ENCODE measurements at places on chromosomes 13 and 19.

DNA sequence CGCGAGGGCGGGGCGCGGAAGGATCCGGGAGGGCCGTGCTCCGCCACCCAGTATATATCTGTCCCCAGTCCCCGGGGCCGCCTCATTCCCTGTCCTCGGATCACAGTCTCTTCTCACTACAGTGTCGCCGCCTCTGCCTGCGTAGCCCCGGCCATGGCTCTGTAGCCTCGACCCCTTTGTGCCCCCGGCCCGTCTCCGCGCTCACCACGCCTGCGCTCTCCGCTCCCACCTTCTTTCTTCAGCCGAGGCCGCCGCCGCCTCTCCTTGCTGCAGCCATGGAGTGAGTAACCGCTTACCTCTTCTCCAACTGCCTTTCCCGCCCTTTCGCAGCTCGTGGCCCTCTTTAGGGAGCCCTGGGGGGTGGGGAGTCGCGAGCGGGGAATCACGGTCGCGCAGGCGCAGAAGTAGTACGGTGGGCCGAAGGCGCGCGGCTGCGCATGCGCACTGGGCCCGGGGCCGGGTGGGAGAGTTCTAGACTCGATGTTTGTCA, at the start of the genes ATF5 and NUP62:
Gene ATF5 (plus strand): TSS at position 85 of the 490 bp plus-strand sequence. CDS start 1,646 bp downstream, outside the sequence.
Gene NUP62 (minus strand): TSS at position 384 of the 490 bp plus-strand sequence. CDS start 19,697 bp downstream, outside the sequence.
- DNase-seq: peak; percentile 96

- DNase-seq: no peak
Observed at GRCh38 chr19:19294914-19295313, 21.8 kb upstream of the TM6SF2 start.

DNA sequence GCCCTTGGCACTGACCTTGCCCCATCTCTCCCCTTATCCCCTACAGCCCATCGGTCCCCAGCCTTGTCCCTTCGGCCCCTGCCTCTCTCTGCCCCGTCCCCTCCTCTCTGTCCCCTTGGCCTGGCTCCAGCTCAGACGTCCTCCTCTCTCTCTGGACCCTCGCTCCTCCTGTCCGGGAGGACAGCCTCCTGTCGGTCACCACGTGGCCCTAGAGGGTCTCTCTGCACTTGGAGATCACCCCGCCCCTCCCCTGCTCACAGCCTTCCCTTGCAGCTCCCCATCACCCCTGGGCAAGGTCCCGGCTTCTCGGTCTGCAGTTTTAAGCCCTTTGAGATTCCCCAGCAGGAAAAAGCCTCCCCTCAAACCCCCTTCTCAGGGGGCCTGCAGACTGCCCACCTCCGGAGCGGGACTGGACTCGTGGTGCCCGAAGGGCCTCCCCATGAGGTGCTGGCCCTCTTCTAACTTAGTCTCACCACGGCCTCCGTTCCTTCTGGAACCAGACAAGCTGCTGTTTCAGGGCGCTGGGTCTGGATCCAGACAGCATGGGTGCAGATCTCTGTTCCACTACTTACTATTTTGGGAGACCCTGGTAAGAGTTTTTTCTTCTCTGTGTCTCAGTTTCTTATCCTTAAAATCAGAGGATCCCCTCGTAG, 3.3 kb upstream of the KLK15 start:
- no peak for DNase-seq

DNA sequence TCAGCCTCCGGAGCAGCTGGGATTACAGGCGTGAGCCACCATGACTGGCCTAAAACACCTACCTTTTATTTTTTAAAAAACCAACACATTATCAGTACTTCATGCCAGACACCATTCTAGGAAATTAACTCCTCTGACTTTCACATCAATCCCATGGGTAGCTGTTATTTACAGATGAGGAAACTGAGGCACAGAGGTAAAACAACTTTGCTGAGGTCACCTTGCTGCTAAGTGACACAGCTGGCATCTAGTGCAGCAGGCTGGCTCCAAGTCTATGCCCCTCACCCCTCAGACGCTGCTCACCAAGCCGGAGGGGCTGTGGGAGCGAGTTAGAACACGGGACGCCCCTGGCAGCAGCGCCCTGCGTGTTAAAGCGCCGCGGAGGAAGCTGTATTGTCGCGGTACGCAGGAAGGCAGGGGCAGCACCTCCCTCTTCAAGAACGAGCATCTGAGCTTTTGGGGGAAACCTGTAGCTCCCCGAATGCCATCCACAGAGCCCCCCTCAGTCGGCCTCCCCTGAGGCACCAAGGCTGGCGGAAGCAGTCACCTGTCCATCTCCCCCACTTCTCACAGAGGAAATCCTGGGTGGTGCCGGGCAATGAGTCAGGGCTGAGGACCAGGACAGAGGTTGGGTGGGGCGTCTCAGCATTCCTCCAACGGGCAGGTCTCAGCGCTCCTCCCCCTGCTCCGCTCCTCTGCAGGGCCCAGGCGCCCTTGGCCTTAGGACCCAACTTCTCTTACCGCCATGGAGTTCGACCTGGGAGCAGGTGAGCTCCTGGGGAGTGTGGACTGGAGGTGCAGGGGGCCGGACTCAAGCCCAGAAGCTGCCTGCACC, at the start of gene C19orf33:
Gene C19orf33 (plus strand): TSS at position 735 of the 835 bp plus-strand sequence. CDS start 11 bp downstream, at position 746.
- no peak for DNase-seq

DNA sequence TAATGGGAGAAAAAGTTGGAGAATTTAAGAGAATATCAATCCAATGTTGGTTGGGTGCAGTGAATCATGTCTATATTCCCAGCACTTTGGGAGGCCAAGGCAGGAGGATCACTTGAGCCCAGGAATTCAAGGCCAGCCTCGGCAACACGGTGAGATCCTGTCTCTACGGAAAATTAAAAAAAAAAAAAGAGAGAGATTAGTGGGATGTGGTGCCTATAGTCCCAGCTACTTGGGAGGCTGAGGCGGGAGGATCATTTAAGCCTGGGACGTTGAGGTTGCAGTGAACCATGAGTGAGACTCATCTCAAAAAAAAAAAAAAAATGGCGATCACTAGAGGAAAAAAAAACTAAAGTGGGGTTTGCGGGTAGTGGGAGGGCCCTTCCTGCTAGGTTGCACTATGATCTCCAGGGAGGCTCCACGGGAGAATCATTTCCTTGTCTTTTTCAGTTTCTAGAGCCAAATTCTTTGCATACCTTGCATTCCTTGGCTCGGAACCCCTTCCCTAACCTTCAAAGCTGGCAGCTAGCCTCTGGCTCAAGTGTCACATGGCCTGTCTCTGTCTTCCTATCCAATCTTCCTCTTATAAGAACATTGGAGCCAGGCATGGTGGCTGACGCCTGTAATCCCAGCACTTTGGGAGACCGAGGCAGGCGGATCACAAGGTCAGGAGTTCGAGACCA, 5.8 kb upstream of the ERCC2 start:
- no peak for DNase-seq

GRCh38 chr19:14167576-14168138, 31.3 kb upstream of the ASF1B start:
- DNase-seq: no peak

DNA sequence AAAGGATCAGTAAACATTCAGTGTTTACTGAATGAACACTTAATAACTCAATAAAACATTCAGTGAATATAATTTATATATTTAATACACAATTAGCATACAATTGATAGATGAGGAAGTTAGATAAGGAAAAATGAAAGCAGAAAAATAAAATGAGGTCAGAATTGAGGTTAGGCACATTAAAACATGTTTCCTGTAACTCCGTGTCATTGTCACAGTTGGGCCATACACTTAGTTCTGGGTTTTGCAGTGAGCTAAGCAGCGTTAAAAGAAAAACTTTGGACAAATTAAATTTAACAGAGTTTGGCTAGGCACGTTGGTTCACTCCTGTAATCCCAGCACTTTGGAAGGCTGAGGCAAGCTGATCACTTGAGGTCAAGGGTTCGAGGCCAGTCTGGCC, 71.4 kb downstream of the MIPEP start:
- no peak for DNase-seq

DNA sequence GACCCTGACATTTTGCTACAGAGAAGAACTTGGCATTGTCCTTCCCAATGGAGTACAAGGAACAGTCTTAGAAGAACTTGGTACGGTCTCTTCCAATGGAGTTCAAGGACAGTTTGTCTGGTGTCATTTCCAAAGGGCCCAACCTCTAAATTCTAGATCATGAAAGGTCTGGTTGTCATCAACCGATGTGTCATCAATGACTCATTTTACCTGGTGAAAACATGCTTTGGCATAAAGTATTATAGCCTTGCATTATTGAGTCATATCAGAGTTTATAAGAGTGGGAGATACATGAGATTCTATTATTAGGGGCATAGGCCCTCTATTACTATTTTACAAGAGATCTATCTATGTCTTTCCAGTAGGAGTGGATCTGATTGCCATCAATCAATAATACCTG, 4.3 kb downstream of the CYP2B6 start:
- no peak for DNase-seq

- no peak for DNase-seq
Observed at GRCh38 chr19:18637673-18638630, 1.1 kb downstream of the KLHL26 start.

DNA sequence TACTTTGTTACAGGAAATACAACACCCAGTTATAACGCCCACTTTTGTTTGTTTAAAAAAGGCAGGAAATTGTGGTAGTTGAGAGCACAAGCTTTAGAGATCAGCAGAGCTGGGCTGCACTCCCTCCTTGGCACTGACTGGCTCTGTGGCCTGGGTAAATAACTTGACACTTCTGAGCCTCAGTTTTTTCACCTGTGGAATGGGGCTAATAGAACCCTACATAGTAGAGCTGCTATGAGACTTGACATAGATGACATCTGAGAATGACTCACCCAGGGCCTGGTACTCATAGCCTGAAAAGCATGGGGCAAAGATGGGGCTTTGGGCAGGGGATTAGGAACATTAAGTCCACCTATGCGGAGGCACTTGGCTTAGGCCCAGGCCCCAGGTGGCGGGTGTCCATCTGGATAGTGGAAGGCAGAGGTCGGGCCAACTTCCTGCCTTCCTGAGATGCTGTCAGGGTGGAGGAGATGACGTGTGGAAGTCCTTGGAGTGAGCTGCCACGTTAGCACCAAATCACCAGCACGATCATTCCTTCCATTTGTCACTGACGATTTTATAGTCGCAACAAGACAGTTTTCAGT, 159.1 kb downstream of the KATNAL1 start:
- DNase-seq: no peak

DNA sequence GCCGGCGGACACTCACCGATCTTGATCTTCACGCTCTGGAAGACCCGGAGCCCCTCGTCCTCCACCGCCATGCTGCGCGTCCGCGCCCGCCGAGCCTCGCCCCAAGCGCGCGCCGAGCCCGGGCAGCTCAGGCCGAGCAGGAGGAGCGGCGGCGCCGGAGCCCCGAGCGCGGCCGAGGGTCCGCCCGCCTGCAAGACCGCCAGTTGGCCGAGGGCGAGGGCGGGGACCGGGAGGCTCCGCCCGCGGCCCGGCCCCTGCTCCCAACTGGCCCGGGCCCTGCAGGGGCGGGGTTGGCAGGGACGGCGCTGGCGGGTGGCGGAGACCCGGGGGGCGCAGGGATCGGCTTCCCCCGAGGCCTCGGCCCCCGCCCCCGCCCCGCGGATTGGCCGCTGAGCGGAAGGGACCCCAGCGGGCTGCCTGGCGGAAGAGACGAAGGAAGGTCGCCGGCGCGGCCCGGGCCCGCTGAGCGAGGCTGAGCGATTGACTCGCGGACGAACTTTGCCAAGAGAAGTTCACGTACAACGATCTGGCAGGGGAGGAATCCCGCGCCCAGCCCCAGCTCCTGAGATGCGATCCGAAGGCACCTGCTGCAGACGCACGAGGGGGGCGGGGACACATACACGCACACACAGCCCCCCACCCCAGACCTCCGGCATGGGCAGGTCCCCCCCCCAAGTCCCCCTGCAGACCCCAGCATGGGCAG, at the start of gene RASA3:
Gene RASA3 (minus strand): TSS at position 205 of the 703 bp plus-strand sequence. CDS start 134 bp downstream, at position 71.
- peak; percentile 43 for DNase-seq

- no peak for DNase-seq
Observed at GRCh38 chr13:35768073-35768472, 291.6 kb upstream of the MAB21L1 start.

DNA sequence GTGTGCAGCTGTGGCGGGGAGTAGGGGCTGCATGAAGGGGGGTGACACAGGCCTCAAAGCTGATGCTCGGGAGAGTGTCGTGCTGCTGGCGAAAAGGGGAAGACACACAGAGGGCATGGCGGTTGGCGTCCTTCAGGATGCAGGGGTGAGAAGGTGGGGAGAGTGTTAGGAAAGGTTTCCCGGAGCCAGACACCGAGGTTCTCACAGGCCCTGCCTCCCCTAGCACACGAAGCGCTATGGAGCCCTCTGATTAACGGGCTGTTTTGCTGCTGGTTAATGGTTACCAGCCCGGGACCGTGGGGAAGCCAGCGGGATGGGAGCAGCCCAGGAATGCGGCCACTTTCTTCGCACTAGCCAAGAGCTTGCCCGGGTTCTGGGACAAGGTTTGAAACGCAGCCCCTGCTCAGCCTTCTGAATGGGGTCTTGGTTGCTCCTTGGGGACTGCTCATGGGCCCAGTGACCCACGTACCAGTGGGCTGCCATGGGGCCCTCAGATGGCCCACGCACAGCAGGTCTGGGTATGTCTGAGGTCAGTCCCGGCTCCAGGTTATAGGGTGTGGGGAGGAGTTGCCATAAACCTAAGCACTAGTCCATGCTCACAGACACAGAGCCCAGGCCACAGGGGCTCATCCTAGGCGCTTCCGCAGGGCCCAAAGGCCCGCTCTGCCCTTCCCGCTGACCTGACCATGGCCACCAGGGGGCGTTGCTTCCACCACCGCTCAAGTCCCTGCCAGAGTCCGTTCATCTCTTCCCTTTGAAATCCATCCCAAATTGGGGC, 31.3 kb upstream of the ISYNA1 start:
- DNase-seq: peak; percentile 52

DNA sequence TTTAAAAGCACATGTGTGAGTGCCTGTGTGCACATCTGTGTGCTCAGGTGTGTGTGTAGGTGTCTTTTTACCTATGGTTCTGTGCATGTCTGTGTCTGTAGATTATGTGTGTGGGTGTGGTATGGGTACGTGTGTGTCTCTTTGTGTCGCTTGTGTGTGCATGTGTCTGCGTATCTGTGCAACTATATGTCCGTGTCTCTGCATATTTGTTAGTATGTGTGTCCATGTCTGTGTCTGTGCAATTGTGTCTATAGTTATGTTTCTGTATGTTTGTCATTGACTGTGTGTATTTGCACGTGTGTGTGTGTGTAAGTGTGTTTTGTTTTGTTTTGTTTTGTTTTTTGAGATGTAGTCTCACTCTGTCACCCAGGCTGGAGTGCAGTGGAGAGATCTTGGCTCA, 7.3 kb upstream of the KCTD15 start:
- no peak for DNase-seq

- no peak for DNase-seq
Observed at GRCh38 chr19:2952953-2953481, 8.2 kb upstream of the ZNF77 start.

GRCh38 chr19:33214596-33214995, 11.1 kb downstream of the SLC7A10 start:
- no peak for DNase-seq

- DNase-seq: no peak
Observed at GRCh38 chr13:73089213-73089612, 30.4 kb downstream of the KLF5 start.

- no peak for DNase-seq
Observed at GRCh38 chr19:28686756-28687155, 526.2 kb downstream of the UQCRFS1 start.

DNA sequence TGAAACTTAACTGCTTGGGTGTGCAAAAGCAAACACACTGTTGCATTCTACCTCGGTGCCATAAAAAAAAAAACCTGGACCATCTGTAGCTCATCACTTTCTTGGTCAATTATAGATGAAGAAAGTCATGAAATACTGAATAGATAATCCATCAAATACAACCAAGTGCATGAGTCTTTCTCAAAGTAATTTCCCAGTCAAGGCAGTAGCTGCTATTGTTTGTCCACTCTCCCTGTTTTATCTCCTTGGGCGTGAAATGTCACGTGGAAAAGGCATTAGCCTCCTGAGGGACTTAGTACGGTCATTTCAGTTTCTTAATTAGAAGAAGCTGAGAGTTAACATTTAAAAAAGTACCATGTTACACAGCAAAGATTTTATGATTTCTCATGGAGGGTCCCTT, 1697.9 kb downstream of the PCDH9 start:
- DNase-seq: no peak

- DNase-seq: no peak
Observed at GRCh38 chr19:1725100-1726064, 27.9 kb upstream of the ONECUT3 start.

All from activated T-cell treated with anti-CD3 and anti-CD28 coated beads for 1 hour (primary cell).